ENCODE measurements at places on chromosomes 2 and 18. TPM values are rescaled to one million over a fixed set of nuclear protein-coding genes. Genes with fewer than 3 reads are reported as not detected.

DNA sequence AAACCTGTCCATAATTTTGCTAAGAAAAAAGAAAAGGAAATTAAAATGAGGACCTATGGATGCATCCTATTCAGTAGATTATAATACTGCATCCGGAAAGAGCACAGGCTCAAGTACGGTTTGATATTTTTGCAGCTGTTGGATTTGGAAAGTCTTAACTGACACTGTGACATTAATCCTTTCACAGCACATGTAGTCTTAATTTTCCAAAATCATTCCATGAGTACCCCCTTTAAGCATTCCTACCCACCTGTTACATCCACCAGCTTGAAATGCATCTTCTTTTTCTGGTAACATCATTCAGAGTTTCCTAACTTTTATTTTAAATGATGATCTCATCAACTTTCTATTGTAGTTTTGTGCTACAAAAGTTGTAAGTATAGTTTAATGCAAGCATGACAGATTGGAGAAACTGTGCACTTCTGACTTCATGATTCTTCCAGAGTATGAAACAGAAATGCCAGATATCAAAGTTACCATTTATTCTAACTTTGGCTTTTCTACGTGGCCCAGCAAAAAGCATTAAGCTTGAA is 113.5 kb downstream of the ESCO1 start:
- peaks cover 4% of the 10 kb centered on the region for H3K4me1 ChIP-seq
- no peaks in the 10 kb centered on the region for H3K36me3 ChIP-seq
- no peak overlapping the region for H3K4me3 ChIP-seq

The GAD1 gene
- not detected for total RNA-seq

DNA sequence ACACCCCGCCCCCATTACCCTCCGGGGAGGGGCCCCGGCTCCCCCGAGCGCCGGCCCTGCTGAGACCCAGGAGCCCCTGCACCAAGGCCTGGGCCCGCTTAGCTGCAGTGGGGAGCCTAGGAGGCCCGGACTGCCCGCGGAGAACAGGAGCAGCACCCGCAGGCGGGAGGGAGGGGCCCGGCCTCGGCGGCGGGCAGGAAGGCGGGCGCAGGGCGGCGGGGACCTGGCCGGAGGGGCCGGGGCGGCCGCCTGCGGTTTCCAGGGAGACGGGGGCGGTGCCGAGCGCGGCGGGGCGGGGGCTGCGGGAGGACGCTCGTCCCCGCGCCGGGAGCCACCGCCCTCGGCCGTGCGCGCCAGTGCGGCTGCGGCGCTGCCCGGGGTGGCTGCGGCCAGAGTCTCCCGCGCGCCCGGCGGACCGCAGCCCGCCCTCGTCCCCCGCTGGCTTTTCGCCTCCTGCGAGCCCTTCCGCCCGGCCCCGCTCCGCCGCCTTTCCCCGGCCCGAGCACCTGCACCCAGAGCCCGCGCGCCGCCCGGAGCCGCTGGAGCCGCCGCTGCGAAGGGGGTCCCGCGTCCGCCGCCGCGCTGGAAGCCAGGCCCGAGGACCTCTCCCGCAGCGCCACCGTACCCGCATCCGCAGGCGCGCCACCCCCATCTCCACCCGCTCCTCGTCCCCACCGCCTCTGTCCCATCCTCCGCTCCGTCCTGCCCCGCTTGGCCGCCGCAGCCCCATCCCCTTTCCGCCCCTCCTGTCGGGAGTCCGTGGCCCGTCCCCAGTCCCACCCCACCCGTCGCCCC is 17.2 kb downstream of the GPC1 start:
- no peak overlapping the region for H3K27ac ChIP-seq
- H3K36me3 ChIP-seq, result no peaks in the 10 kb centered on the region
- peaks cover 81% of the 10 kb centered on the region for H3K4me1 ChIP-seq
- H3K27me3 ChIP-seq, result peaks cover 81% of the 10 kb centered on the region
- peak; percentile 74 for DNase-seq

The ALPG gene
- total RNA-seq, result not detected

- DNase-seq, result no peak
- H3K27ac ChIP-seq, result peak overlapping the region; percentile 29
- no peaks in the 10 kb centered on the region for H3K27me3 ChIP-seq
- peaks cover 75% of the 10 kb centered on the region for H3K4me1 ChIP-seq
Observed at GRCh38 chr2:173079973-173080860, 4.6 kb downstream of the MAP3K20 start.

DNA sequence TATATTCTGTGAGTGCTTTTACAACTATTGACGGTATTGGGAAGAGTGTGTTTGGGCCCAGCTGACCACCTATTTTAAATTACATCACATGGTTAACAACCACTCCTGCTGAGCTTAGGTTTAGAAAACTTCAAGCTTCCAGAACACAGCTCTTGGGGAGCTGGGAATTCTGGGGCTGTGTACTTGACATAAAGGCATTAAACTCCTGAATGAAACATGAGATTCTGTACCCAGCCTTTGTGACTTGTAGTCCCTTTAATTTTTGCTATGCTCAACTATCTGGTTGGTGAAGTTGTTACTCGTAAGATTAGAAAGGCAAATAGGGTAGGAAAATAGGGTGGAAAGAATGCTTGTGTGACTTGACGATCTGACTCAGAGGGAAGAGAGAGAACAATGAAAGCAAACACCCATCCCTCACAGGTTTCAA is 66.9 kb downstream of the LTBP1 start:
- H3K27me3 ChIP-seq, result no peaks in the 10 kb centered on the region
- H3K4me1 ChIP-seq, result peaks cover 54% of the 10 kb centered on the region
- H3K36me3 ChIP-seq, result no peaks in the 10 kb centered on the region
- DNase-seq, result no peak
- no peak overlapping the region for H3K4me3 ChIP-seq
- H3K27ac ChIP-seq, result peak overlapping the region; percentile 84
